ENCODE measurements at places on chromosomes 1 and 21.

DNA sequence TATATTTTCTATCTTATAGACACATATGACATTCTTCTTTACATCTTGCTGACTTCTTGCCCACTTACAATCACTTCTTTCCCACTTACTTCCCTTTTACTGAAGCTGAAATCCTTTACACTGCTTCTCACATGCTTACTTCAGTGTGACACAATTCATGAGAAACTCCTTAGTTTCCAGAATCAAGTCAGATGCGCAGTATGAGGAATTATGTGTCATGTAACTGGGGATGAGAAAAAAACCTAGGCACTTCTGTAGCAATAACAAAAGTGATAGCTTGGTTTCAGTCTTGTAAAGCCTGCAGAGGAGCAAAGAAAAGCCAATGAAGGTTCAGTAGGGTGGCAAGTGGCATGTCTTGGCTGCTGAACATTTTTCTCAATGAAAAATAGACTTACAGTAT lies 566.2 kb upstream of the RGS18 start:
- DNase-seq: no peak

GRCh38 chr21:36703123-36703522 lies 4.2 kb downstream of the SIM2 start:
- no peak for DNase-seq

DNA sequence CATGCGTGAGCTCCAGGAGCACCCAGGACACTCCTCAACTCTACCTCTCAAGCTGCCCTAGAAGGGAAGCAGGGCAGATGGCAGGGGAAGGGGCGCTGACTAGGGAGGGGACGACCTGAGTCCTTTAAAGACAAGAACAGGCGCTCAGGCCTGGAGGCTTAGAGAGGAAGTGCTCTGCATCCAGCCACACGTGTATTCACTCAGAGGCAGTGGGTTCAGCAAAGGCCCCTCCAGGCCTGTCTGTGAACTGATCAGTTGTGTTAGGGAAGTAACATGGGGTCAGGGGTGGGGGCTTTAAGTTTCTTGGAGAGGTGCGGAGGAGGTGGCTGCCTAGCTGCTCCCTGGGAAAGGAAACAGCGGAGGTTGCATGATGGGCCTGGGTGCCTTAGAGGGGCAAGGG lies 37.1 kb upstream of the ARF1 start:
- DNase-seq: no peak

- DNase-seq: no peak
Observed at GRCh38 chr21:33688353-33688752, 46.1 kb downstream of the ITSN1 start.

DNA sequence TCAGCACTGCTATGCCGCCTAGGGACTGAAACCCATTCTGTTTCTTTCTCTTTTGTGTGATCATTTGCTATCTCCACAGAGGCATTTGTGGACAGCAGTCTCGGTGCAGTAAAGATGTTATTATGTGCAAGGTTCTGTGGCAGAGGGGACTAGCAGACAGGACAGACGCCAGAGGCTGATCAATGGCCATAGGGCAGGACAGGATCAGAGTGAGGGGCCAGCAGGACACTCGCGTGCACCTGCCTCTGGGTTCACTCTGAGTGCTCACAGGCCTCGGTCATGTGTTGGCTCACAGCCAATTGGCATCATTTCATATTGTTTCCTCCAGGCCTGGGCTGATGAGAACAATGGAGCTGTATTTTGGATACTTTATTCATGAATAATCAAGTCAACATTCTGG lies 212.6 kb downstream of the TGFB2 start:
- DNase-seq: no peak

DNA sequence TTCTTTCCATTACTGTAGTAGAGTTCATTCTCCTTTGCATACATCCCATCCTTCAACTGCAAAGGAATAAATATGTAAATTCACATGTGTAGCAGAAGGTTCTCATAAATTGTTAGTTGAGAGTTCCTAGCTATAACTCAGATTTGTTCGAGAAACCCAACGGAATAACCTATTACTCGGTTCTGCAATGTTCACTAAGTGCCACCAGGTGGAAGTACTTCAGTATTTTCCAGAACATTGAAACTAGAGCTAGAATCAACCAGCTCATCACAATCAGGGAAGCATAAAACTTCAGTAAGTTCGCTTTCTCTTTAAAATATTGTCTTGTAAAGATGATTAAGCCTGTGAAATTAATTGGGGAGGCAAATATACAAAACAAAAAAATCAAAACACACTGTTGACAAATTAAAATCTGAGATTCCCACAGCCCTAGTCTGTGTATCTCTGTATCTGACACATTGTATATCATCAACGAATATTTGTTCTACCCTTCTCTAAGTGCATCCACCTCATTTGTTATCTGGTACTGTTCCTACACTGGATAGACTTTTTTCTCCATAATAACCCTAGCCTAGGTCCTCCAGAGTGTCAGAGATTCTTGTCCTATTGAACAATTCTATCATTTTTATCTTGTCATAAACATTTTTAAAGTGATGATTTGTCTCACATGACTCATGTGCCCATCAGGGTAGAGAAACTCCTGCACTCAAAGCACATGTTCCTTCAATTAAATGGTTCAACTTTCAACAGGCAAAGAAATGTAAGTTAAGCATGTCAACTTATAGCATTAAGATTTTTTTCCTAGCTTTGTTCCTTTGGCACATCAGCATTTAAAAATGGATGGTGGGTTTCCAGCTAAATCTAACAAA lies 31.9 kb downstream of the MROH9 start:
- no peak for DNase-seq

GRCh38 chr1:109379907-109380306 lies 17.8 kb downstream of the SORT1 start:
- DNase-seq: no peak

- no peak for DNase-seq
Observed at GRCh38 chr1:220421508-220421907, 106.4 kb upstream of the MARK1 start.

DNA sequence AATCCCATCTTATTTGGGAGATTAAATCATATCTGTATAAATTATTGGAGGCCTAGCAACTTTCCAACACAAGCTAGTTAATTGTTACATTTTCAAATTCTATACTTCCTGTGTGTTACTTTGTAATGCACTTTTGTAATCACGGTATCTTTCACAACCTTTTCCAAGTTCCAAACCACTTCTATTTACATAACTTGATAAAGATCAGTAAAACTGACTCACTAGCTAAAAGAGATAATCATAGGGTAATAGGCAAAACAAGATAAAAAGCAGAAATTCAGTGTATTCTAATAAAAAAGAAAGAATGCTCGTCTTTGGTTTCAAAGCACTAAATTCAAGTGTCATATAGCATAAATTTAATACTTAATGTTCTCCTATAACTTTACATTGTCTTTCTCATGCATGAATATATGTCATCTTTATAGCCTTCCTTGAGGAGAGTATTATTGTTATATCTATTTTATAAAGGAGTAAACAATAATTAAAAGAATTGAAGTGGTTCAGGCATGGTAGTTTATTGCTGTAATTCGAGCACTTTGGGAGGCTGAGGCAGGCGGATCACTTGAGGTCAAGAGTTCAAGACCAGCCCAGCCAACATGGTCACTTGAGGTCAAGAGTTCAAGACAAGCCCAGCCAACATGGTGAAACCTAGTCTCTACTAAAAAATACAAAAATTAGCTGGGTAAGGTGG lies 66.4 kb downstream of the RGS13 start:
- DNase-seq: no peak

- DNase-seq: no peak
Observed at GRCh38 chr1:161404051-161404597, 36.4 kb upstream of the CFAP126 start.

GRCh38 chr1:162421258-162422164 lies 9.6 kb upstream of the SH2D1B start:
- DNase-seq: no peak

DNA sequence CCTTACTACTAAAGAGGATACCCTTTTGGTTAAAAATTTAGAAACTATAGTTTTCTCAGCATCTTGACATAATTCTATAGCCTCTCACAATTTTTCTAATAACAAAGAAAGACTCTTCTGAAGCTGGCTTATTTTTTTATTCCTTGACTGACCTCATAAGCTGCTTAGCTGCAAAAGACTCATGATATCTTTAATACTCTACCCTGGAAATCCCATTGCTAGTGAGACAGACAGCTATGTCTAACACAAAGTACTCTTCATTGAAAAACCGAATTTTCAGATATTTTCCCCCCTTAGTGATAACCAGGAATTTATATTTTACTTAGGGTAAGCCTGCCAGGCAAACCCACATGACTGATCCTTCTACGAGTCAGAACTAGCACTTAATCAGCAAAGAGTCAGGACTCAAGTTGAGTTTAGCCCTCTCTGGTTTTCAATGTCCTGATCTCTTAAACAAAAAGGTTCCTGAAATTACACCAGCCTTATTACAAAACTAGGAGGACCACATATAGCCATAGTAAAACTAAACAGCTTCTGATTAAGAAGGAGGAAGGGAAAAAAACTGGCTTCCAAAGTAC lies 56.9 kb downstream of the ENAH start:
- DNase-seq: no peak

GRCh38 chr21:32765058-32765457 lies 6.5 kb downstream of the PAXBP1 start:
- DNase-seq: no peak

DNA sequence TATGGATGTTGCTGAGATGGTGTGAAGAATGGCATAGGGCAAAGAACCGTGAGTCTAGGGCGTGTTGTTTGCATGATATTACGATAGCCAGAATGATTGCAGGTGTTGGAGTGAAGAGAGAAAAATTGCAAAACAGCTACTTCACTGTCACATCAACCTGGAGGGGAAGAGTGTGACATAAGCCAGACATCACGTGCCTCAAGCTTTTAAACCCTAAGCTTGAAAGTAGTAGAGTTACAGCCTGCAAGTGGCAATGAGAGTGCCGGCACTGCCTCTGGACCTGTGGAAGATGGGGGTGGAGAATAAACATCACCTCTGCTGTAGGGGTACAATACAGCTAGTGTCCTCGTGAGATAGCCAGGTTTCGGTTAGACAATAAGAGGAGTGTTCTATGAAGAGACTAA lies 11.1 kb downstream of the EEIG2 start:
- DNase-seq: no peak

DNA sequence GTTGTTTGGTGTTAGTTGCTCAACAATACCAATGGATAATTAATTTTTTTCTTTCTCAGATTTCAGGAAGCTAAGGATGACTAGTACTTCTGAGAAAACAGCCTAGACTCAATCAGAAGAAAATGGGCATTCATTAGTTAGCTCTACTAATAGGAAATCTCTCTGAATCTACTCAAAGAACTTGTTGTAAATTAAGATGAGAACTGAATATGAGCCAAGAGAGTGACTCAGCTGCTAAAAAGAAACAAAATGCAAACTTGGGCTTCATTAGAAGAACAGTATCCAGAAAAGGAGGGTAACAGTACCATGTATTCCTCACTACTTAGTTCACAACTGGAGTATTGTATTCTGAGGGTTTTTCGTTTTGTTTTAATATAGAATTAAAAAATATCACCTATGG lies 12.5 kb downstream of the FOXJ3 start:
- DNase-seq: no peak

- DNase-seq: no peak
Observed at GRCh38 chr1:25193229-25193628, 39.1 kb downstream of the SYF2 start.

DNA sequence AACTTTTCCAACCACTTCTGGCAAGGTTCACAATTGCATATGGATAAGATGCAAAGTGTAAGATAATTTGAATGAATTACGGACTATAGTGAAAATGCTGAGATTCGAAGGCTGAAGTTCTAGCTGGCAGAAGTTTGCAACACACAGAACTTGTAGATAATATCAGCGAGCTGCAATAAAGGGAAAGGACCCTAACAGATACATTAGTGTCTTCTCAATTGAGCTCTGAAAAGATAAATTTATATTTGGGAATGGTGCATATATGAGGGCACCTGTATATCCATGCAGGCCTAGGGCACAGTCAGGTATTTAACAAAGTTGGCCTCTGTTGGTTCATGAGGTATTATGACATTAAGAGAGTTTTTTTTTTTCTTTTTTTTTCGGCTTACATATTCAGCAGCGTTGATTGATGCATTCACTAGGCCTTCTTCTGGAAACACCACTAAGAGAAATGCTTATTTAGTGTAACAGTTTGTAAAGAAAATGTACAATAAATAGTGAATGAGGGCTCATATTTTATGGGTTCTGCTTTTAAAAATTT lies 2.2 kb downstream of the NFIA start:
- no peak for DNase-seq

DNA sequence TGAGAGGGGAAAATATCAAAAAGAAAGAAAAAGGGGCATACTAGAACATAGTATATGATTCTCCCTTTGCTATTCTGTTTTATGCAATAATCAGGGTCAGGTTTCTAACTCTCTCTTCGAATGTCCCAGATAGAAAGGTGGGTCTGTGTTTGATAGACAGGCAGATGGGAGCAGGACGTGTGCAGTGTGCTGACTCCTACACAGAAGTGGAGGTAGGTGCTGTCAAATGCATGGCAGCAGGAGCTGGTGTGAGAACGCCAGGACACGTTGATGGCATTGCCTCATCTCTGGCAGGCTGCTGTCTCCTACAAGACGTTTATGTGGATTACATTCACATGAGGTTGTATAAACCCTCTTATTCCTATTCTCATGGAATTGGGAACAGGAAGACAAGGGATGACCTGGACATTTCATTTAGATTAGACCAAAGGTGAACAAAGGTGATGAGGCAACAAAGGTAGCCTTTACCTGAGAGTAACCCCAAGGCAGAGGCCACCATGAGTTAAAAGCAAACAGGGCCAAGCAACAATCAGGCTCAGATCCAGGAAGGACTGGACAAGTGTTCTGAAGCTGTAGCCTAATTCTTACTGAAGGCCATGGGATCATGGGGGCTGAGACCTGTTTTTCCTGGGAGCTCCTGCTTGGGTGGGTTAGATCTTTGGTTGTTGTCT lies 37.8 kb downstream of the KCNK1 start:
- no peak for DNase-seq

GRCh38 chr1:167502192-167502551 lies 16.2 kb downstream of the CD247 start:
- DNase-seq: no peak

DNA sequence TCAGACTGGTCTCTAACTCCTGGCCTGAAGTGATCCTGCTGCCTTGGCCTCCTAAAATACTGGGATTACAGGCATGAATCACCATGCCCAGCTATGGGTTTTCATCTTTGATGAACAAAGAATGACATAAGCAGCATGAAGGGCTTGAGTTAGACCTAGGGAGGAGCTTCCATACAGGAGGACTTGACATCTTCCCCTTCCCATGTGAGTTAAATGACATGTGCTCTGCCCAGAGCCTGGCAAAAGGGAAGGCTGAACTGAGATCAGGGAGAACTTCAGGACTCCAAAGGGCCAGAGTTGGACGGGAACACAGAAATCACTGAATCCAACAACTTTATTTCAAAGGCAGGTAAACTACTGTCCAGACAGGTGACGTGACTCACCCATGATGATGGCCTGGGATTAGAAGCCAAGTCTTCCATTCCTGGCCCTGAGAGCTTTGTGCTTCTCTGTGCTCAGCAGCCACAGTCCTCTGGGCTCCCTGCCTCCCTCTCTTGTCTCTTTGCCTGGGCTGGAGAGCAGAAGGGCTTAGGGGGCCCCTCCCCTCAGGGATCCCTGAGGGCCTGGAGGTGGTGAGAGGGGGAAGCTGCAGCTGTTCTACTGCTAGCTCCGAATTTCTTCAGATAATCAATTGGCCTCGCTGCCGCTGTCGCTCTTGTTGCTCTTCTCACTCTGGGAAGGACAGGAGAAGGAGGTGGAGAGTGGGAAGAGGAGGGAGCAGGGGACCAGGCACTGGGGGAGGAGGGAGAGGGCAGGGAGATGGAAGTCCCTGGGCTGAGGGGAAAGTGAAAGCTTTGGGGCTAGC lies 7.6 kb downstream of the NHLH1 start:
- no peak for DNase-seq

- no peak for DNase-seq
Observed at GRCh38 chr1:42044346-42044745, 108.9 kb upstream of the GUCA2B start.

GRCh38 chr1:10958614-10959013 lies 53.8 kb upstream of the TARDBP start:
- no peak for DNase-seq

Measured in activated T-cell treated with anti-CD3 and anti-CD28 coated beads, Interleukin-2, amount 50 U/mL, for 72 hours (primary cell).